Activated CD4-positive, alpha-beta memory T cell treated with anti-CD3 and anti-CD28 coated beads for 36 hours (primary cell): ENCODE measurements at places on chromosomes 12 and 14.

GRCh38 chr12:124780752-124781685 is 82.6 kb downstream of the SCARB1 start:
- no peak for DNase-seq

DNA sequence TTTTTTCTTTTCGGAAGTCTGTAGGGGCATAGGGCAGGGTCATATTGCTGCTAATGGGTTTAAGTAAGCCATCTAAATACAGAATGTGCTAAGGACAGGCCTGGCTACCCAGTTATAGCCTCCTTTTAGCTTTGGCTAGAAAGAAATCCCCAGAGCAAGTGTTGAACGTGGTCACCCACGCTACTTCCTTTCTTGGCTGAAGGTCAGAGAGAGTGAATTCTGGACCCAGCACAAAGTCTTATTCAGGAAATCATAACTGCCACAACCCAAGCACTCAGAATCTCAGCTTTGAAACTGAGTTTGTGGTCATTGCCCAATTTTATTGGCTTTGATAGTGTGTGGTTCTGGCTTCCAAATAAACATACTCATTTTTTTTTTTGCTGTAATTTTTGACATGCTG is 542.1 kb upstream of the ATP2B1 start:
- no peak for DNase-seq

DNA sequence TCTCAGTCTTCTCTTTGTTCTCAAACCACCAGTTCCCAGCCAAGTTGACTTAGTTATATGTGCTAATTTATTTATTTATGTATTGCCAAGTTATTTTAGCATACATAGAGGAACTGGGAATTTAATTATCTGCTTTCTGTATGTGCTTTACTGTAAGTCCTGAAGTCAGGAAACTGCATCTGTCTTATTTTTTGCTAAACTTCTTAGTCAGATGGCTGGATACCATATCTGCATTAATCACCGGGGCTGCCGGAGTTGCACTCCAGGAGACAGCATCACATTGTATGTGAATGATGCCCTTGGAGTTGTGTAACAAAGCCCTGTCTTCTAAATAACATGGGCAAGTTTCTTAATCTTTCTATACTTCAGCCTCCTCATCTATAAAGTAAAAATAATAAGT is 96.2 kb downstream of the MON2 start:
- DNase-seq: no peak

DNA sequence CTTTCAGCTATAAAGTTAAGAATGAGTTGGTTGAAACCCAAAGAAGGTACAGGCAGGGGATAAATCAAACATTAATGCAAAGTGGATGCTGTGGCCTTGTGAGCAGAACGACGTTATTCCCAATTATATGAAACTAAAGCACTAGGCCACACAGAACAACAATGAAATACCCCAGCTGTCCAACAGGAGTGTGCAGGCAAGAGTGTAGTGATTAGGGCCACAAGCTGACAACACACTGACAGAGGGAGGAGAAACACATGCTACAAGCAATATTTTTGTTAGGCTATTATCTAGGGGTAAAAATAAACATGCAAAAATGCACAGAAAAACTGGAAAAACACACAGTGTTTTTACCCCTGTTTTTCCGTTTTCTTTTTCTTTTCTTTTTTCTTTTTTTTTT is 15.0 kb downstream of the MAP3K9 start:
- DNase-seq: no peak

DNA sequence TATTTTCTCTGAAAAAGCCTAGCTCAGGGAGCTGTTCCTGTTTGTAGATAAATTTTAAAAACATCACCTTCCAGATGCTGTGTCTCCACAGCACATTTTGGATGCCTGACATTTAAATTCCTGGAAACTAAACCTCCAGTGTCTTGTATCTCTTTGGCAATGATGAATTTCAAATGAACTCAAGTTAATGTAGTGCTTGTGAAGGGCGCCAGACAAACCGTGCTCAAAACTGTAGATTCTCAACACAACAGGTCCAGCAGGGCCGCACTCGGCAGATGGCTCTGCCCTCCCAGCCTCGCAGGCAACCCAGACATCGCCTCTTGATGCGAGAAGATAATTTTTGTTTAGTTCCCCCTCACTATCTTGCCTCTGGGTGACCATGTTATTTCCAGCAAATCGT is 432.9 kb downstream of the VRK1 start:
- no peak for DNase-seq

DNA sequence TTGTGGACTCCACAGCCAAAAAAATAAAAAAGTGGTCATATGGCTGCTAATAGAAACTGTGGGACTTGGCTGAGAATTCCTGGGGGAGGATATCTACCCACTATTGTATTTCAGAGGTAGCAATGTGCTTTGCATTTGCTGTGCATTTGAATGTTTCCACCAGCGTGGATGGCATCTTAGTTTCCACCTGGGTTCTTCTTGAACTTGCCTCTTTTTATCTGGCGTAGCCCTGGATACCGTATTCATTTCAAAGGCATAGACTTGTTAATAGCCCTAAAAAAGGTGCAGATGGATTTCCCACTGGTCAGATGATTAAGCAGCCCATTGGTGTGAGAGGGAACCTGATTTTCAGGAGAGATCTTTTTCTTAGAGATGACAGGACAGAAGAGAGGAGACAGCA is 1.9 kb upstream of the MYF5 start:
- no peak for DNase-seq

- DNase-seq: no peak
Measured at GRCh38 chr12:11707535-11707934, 58.1 kb downstream of the ETV6 start.

DNA sequence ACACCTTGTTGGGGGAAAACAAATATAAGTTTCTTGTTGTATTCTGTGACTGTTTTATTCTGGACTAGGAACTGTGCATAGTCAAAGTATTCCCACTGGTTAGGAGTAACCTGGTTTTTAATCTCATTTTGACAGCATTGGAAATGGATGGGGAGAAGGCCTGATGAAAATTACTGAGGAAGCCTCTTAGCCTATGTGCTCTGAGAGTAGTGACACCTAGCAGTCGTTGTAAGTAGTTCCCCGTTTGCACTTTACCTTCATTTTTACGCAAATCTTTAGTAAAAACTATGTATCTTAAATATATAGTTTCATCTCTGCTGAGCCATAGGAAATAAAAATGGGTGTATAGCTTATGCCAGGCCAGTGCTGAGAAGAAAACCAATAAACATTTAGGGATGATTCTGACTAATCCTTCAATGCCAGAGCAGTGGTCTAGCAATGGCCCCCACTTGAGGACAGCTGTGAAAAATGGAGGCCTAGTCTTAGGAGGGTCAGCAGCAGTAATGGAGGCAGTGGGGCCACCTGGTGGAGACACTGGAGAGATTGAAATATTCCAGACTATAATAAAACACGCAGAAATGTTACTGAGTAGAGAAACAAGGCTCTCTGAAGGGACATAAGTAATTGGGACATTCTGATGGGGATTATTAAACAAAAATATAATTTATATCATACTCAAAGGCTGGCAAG is 133.2 kb upstream of the NOVA1 start:
- DNase-seq: no peak

DNA sequence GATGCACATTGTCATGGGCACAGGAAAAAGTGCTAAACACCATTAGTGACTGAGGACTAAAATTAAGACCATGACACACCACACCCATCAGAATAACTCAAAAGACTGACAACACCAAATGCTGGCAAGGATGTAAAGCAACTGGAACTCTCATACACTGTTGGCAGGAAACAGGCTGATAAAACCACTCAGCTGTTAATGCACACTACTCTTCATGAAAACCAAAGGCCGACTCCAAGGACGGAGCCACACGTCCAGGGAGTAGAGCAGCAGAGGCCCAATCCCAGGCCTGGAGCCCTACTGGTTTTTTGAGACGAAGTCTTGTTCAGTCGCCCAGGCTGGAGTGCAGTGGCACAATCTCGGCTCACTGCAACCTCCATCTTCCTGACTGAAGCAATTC is 6.4 kb downstream of the RAD52 start:
- no peak for DNase-seq

DNA sequence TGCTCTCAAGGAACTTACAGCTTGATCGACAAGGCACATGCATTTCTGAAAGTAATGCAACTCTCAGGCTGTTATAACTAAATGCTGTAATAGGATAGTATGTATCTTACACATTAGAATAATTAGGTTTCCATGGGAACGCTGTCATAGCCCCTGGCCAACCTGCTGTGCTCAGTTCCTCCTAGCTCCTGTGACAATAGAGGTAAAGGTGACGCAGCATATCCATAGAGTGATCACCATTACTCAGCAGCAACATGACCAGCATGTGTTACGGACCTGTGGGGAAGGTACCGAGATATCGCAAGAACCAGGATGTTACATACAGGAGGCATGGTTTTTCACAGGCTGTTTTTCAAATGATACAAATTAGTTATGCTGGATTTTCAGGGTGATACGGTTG is 150.7 kb downstream of the CAND1 start:
- DNase-seq: no peak

DNA sequence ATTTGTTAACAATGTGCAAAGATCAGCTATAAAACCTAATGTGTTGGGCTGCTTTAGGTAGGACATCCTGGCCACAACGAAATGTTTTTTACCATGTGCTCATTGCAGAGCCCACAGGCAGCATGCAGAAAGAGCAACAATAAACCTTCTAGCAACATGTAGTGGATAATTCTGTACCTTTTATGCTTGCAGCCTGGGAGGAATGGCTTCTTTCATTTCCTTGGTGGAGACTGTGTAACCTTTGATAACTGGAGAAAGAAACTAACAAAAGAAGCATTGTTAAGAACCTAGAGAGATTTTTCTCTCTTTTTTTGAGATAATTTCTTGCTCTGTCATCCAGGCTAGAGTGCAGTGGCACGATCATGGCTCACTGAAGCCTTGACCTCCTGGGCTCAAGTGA is 225.5 kb upstream of the PRICKLE1 start:
- no peak for DNase-seq

GRCh38 chr12:62750941-62751809 is 183.8 kb downstream of the PPM1H start:
- no peak for DNase-seq

DNA sequence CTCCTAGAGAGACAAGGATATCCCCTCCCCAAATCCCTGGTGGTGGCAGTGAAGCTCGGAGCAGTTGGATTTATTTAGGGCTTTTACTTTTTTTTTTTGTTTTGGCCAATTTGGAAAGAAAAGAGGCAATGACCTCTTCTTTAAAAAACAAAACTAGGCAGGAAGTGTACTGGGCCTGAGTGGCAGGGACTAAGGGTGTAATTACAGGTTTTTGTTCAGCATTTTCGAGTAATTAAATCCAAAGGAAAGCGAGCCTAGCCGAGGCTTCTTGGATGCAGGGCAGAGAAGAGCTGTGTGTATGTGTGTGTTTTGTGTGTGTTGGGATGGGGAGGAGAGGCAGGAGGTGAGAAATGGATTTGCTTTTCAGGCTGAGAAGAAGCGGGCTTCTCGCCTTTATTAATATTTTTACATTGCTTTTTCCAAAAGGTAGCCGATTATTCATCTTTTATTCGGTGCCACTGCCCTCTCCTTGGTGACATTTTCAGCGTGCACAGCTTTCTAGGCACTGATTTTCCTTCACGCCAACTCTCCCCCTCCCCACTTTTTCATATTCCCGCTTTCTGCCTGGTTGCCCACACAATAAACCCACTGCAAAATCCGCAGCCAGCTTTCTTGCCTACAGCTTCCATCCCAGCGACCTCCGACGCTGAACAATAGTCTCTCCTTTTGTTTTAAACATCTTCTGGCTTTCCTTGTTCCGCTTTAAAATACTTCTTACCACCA is 8.9 kb upstream of the IRF2BPL start:
- no peak for DNase-seq

GRCh38 chr14:60867503-60868172 is 113.2 kb downstream of the TRMT5 start:
- no peak for DNase-seq

- no peak for DNase-seq
Measured at GRCh38 chr12:101690544-101691098, 6.8 kb upstream of the CHPT1 start.

DNA sequence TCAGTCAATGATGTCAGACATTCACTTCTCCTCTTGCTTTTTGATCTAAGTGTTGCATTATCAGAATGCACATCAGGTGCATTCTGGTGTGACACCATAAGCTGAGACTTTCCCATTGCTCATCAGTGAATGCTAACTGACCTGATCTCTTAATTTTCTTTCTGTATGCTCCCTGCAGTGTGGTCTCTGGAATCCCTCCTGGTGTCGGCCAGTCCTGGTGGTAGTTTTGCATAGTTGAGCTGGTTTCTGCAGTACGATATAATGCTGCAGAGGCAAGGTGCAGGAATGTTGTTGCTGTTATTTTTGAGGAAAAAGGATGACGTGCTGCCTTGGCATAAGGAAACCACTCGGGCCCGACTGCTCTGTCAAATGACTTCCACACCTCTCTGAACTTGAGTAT is 11.0 kb upstream of the SRP54 start:
- DNase-seq: no peak

DNA sequence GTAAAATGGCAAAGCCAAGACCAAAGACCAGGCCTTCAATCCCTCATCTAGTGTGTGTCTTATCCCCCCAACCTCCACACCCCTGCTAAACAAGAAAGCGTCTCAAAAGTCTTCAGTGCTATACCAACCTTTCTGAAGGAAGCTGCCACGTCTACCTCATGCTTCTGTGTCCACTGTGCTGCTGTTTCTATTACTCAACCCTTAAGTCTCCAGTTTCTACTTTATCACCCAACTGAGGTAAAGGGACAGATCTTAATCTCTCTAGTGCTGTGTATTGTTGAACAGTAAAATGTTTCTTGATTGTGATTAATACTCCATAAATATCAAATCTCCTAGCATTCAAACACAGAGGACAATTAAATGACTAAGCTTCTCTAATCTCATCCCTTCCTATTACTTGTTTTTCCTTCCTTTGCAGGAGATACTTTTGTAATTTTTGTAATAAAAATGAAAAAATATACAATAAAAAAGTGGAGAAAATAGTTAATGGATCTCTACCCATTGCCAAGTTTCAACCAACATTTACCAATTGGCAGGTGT is 23.3 kb downstream of the BTBD7 start:
- no peak for DNase-seq

- DNase-seq: peak; percentile 54
Measured at GRCh38 chr12:88241862-88242570, 99.9 kb downstream of the TMTC3 start.

DNA sequence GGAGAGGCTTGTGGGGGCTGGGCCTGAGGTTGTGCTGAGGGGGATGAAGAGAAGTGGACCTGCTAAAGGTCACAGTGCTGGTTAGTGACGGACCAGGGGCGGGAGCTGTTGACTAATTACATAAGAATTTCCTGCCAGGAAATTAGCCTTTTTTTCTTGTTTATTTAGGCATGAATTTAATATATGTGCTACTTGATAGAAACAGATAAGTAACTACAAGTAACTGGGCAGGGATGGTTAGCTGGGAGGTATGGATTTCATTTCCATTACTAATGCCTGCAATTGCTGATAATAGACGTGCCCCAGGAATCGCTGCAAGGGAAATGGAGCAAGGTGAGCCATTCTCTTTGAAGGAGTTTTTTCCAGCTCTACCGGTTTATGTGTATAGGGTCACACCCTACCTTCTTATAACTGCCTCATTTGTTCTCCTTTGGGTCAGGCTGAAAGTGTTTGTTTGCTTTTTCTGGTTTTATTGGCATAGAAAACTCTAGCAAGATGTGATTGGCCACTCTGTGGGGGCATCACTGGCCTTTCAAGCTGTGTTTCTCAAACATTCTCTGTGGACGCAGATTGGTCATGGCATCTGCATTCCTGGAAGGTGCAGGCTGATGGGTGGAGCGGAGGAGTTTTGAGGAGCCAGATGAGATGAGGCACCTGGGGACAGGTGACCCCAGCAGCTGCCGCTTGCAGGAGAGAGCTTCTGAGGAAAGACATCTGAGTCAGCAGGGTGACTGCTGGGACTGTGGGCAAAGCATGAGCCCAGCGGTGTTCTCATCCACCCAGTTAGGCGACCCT is 19.0 kb upstream of the GPRC5A start:
- no peak for DNase-seq
